NCI-H1092 (cell line): ENCODE measurements at places on chromosomes 1 and 21.

GRCh38 chr21:34280389-34280795 is 83.4 kb upstream of the KCNE2 start:
- DNase-seq: no peak

GRCh38 chr1:154860156-154860870 is 9.8 kb downstream of the KCNN3 start:
- DNase-seq: no peak

DNA sequence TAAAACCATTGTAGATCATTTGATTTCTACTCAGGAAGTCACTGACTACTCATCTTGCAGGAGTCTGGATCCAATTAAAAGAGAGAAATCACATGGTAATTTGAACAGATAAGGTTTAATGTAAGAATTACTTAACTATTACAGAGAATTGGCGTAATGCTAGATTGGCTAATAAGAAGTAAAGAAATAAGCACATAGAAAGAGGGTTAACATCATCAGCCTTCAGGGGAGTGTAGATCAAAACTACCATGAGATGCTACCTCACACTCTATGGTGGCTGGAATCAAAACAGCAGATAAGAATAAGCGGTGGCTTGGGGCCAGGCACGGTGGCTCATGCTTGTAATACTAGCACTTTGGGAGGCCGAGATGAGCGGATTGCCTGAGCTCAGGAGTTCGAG is 11.7 kb downstream of the ST3GAL3 start:
- DNase-seq: no peak

- no peak for DNase-seq
Measured at GRCh38 chr1:97770376-97770775, 150.5 kb downstream of the DPYD start.
